ENCODE measurements at places on chromosomes 2 and 18.

DNA sequence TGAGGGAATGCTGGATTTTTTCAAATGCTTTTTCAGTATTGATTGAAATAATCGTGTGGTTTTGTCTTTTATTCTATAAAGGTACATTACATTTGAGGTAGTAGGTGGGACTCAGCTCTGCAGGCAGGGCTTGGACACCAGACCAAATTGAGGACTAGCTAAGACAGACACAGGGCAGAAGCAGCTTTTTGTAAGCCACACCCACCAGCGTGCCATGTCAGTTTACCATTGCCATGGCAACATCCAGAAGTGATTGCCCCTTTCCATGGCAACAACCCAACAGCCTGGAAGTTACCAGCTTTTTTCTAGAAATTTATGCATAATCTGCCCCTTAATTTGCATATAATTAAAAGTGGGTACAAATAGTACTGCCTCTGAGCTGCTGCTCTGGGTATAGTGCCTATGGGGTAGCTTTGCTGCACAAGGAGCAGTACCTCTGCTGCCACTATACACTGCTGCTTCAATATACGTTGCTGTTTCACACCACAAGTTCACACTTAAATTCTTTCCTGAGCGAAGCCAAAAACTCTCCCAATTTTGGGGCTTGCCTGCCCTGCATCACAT lies 23.6 kb upstream of the VWA3B start:
- DNase-seq = no peak

DNA sequence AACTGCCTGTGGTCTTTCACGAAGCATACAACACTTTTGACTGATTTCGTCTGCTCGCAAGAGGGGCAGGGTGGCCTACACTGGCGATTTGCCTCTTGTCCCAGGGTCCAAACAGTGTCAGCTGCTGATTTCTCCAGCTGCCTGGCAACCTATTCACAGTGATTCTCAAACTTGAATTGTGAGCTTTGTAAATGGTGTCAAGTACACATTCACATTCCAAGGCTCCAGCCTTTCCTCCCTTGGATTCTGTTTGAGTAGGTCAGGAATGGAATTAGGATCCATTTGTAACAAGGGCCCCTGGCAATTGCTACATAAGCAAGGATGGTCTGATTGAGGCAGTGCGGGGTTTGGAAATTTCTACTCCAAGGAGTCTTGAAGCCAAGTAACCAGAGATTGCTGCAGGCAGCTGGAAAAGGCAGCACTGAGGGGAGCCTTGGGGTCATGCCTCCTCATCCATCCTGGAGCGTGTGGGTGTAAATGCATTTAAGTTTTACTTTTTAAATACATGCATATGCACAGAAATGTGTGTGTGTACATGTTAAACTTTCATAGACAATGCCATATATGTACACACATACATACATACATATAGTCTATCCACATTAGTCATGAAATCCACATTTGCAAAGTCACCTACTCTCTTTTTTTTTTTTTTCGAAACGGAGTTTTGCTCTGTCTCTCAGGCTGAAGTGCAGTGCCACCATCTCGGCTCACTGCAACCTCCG lies 86.8 kb upstream of the UXS1 start:
- no peak for DNase-seq

GRCh38 chr18:48952287-48953103 lies 1.7 kb upstream of the SMAD7 start:
- peak; percentile 94 for DNase-seq

DNA sequence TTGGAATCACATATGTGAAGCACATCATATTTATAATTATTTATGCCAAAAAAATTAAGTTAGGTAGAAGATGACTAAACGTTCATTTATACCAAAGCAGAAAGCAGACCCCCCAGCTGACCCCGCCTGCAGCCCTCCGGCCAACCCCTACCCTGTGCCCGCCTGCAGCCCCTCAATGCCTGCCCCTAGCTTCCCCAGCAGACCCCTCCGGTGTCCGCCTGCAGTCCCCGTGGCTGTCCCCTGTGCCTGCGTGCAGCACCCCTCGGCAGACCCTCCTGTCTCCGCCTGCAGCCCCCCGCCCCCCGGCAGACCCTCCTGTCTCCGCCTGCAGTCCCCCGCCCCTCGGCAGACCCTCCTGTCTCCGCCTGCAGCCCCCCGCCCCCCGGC lies 136.2 kb downstream of the NFATC1 start:
- peak; percentile 26 for DNase-seq

DNA sequence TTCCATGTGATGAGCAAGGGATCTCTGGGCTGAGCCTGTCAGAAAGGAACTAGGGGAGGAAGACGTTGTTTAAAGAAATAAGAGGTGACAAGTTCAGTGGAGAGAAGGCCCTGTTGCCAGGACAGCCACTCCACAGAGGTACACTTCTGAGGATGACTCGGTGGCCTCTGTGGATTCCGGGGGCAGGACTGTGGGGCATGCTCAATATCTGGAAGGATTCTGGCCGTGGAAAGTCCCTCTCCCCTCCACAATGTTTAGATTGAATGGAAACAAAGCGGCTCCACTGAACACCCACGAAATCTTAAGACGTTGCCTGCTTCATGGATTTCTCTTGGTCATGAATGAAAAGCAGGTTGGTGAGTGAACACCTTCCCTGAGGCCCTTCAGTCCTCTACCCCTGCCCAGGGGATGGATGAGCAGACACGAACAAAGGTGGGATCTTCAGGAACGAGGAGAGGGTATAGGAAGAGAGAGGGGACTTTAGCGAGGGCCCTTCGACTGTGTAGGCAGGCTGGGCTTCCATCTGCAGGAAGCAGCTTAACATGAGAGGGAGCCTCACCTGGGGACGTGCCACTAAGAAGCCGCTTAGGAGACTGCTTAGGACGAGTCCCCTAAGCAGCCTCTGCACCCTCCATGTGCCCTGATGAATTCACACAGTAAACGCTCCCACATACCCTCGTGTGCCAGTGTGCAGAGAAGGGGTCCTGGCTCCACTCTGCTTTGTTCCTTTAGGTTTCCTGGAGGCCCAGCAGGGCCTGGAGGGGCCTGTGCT lies 1.9 kb downstream of the NTSR2 start:
- DNase-seq = no peak

GRCh38 chr2:83340424-83340823 lies 1118.7 kb downstream of the SUCLG1 start:
- no peak for DNase-seq

DNA sequence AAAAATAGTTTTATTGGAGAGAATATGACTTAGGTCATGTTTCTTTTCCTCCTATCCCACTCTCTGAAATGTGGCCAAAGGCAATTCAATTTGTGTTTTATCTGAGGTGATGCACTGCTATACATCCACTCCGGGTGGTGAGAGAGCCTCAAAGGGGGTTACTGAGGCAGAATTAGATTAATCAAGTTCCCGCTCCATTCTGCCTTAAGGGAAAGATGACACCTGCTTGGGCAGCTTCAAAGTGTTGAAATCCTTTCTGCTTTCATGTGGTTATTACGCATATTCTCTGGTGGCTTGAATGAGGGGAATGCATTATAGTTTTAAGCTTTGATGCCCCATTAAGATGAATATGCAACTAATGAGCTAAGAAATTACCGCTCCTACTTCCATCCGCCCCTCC lies 213.0 kb upstream of the TMEFF2 start:
- DNase-seq = no peak

- DNase-seq = no peak
Measured at GRCh38 chr2:203340791-203341487, 12.7 kb downstream of the ABI2 start.

DNA sequence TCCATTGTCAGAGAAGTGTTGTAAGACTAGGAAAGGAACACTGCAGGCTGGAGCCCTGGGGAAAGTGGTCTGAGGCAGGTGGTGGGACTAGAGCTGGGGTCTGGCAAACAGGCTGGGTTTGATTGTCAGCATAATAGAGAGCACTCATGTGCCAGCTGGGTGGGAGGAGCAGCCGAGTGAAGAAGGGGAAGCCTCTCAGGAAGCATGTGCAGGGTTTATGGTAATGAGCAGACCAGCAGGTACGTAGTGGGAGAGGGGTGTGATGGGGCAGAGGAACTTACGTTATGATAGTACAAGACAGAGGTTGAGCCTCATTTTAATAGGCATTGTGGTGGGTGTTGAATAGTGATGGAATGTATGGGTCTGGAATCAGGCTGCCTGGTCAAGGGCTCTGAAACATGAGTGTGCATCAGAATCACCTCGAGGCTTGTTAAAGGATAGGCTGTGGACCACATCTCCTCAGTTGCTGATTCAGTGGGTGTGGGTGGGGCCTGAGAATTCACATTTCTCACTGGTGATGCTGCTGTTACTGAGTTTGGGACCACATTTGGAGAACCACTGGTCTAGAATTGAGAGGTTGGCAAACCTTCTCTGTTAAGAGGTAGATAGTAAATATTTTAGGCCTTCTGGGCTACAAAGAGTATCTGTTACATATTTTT lies 1.7 kb upstream of the MGAT5 start:
- no peak for DNase-seq

DNA sequence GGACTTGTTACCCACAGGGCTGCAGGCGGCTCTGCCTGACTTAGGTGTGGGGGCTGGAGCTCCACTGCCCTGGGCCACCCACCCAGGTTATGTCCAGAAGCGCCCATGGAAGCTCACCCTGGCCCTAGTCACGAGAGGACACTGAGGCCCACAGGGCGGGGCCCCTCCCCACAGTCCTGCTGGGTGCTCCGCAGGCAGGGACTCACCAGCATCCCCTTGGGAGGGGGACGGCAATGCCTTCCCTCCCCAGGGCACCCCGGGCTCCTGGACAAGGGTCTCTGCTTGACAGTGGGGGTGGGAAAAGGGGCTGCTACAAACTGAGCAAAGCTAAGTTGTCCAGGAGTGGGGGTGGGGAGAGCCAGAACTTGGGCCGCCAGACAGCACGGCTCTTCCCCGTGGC lies 60.5 kb downstream of the AQP12A start:
- DNase-seq = no peak

- DNase-seq = no peak
Measured at GRCh38 chr2:232674491-232674890, 22.6 kb upstream of the GIGYF2 start.

DNA sequence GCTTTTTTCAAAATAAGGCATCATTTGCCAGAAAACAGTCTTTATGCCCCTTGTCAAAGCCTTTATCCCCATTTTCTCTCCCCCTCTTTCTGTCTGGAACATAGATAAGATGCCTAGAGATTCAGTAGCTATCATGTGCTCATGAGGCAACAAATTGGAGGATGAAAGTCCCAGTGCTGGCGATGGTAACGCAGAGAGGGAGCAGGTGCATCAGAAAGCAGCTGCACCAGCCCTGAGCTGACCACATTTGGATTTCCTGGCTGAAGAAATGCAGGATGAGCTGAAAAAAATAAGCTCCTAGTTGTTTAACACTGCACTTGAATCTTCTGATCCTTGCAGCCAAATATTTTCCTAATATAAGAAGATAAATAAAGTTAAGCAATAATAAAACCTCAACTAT lies 48.0 kb downstream of the LOXHD1 start:
- no peak for DNase-seq

DNA sequence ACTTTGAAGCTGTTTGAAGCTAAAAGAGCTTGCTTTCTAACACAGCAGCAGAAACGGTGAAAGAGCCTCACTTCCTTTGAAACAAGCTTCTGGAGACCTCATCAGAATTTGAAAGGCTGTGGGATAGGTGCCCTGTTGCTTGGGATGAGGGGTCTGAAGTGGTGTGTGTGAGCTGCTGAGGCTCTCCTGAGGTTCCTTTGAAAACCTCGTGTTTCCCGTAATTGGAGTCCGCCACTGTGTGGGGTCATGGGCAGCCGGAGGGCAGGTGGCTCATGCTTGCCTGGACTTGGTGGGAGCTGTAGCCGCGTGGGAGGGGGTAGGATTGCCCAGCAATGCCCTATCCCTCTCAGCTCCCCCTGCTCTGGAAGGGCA lies 34.4 kb downstream of the CABLES1 start:
- DNase-seq = no peak
